ENCODE measurements at places on chromosomes 7 and 10. TPM values are rescaled to one million over a fixed set of nuclear protein-coding genes. Genes with fewer than 3 reads are reported as not detected.

- DNase-seq, result no peak
Measured at GRCh38 chr10:1347525-1347924, 291.3 kb downstream of the WDR37 start.

- DNase-seq, result no peak
Measured at GRCh38 chr10:60429084-60429849, 39.6 kb upstream of the ANK3 start.

DNA sequence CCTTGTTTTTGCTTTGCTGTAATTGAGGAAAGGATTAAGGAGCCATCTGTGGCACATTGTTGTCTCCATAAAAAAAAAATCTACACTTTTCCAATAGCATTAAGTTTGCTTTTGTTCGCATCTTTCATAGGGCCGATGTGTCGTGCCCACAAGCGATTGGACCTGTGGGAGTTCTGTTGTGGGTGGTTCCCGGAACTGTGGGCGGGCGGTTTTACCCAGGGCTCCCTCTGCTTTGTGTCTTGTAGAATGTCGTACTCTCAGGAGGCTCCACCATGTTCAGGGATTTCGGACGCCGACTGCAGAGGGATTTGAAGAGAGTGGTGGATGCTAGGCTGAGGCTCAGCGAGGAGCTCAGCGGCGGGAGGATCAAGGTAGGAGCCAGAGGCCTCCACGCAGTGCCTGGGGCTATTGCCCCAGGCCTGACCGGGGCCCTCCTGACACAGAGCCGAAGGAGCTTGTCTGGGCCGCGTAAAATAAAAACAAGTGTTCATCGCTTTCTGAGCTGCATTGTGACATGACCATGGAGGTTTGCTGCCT, 92.4 kb downstream of the ACTR3B start:
- no peak for DNase-seq

- DNase-seq, result peak; percentile 30
Measured at GRCh38 chr10:119980956-119981750, 88.6 kb downstream of the SEC23IP start.

- DNase-seq, result no peak
Measured at GRCh38 chr7:30424506-30424905, 54.1 kb downstream of the NOD1 start.

GRCh38 chr10:119159332-119159731, 6.2 kb downstream of the SFXN4 start:
- no peak for DNase-seq

DNA sequence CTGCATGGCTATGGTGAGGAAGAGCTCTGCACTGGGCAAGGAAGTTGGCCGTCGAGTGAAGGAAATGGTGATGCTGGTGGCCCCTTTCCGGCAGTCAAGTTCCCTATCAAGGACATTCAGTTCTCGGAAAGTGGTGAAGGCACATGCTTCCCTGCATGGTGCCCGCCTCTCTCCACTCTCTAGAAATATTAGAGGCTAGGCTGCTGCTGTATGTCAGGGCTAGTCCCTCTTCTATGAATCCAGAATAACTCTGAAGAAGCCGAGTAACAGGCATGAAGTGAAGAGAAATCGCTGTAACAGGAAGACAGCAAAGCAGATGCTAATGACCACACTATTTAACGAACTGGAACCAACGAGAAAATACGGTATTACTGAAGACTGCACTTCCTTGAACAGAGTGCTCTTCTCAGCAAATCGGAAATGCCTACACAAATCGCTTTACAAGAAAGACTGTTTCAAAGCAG, 5.4 kb downstream of the IDI1 start:
- no peak for DNase-seq

GRCh38 chr7:8154272-8154671, 107.7 kb downstream of the ICA1 start:
- no peak for DNase-seq

- DNase-seq, result no peak
Measured at GRCh38 chr7:116543664-116544063, 18.8 kb downstream of the CAV1 start.

DNA sequence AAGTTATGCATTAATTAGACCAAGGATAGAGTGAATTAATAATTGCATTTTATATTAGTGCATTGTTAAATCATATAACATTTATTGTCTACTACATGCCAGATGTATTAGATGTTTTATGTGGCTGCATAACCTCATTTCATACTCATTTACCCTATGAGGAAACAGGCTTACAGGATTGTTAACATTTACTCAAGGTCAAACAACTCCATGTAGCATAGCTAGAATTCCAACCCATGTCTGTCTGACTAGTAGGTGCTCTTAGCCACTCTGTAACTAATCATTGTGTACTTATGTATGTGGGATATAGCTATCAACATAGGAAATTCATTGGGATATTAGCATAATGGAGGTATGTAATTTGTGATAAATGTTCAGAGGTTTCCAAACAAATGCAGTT, 46.3 kb downstream of the PHYHIPL start:
- DNase-seq, result peak; percentile 64

- no peak for DNase-seq
Measured at GRCh38 chr7:155670521-155670920, 26.1 kb downstream of the RBM33 start.

- DNase-seq, result no peak
Measured at GRCh38 chr7:98990356-98990755, 112.0 kb downstream of the TRRAP start.

DNA sequence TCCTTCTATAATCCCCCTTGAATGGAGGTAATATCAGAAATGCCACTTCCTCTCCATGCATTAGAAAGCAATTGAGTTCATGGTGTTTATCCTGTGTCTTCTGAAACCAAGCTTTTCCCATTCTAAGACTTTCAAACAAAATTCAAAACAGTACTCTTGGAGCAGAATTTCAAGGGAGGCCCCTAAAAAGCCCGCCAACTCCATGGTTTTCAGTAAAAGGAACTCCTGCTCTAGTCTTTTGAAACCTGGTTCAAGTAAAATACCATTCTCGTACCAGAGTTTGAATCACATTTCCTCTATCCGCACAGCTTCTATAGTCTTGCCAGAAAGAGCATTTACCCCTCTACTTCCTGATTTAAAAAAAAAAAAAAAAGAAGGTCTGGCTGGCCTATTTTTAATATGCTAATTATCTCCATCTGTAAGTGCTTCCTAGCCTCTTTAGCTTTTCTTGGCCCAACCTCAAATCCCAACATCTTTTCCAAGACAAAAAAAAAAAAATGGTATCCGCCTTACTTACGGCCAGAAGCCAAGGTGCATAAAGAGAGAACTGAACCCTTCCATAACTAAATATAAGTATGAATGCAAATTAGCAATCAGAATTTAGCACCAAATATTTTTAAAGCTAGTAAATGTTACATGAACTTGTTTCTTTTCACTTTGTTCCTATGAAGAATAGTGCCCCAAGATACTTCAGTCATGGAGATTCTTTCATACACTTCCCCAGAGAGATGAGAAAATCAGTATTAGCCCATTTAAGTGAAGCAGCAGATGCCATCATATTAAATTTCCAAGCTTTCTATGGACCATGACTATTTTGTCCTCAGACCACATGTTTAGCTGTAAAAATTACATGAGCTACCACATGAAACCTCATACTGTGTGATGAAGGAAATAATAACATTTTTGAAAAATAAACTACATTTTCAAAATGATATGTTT, 199.9 kb upstream of the FAM3C start:
- no peak for DNase-seq

- no peak for DNase-seq
Measured at GRCh38 chr7:26374647-26375373, 83.1 kb downstream of the SNX10 start.

GRCh38 chr7:68627247-68627864, 970.9 kb upstream of the AUTS2 start:
- peak; percentile 24 for DNase-seq

DNA sequence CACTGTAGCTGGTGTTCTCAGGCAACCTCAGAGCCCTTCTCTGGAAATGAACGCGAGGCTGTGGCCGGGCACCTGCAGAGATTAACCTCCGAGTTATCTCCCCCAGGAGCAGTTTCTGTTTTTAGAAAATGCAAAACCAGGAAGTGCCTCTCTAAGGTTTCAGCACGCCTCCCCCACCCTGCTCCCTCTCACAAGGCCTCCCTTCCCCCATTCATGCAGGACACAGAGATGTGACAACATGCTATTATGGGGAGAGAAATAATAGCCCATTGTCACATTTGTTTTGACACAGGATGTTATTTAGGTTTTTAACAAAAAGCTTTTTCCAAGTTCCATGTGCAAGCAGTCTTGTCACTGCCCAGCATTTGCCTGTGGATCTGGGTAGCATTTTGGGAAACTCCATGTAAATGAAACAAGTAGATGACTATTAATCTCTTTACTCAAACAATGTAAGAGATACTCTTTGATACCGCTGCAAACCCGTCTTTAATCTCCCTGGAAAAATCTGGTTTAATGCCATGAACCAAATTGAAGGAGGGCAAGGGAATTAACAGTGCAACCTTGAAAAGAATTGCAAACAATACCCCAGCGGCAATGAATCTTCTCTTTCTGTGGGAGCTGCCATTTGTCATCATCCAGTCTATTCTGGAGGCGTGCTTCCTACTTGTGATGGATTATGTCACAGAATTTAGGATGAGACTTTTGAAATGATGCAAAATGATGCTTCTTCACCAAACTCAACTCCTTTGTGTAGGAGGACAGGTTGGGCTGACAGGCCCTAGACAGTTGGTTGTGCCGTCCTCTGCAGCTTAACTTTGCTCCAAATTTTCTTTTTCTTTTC, 86.5 kb upstream of the NMT2 start:
- DNase-seq, result no peak

GRCh38 chr10:70430493-70431445, 10.7 kb downstream of the NODAL start:
- peak; percentile 93 for DNase-seq

DNA sequence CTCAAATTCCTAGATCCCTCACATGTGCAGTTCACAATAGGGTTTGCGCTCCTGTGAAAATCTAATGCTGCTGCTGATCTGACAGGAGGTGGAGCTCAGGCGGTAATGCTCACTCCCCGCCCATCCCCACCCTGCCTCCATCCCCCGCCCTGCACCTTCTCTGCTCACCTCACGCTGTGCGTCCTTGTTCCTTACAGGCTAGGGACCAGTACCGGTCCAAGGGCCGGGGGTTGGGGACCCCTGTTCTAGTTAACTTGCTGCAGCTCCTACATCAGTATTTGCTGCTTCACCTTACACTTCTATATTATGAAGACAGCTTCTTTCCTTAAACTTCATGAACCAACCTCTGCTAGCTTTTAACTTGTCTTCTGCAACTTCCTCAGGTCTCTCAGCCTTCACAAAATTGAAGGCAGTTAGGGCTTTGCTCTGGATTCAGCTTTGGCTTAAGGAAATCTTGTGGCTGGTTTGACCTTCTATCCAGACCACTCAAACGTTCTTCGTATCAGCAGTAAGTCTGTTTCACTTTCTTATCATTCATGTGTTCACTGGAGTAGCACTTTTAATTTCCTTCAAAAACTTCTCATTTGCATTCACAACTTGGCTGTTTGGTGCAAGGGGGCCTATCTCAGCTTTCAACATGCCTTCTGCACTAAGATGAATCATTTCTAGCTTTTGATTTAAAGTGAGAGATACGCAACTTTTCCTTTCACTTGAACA, 1.7 kb upstream of the TNKS2 start:
- DNase-seq, result no peak

GRCh38 chr7:138515001-138515528, 55.0 kb downstream of the TRIM24 start:
- no peak for DNase-seq

DNA sequence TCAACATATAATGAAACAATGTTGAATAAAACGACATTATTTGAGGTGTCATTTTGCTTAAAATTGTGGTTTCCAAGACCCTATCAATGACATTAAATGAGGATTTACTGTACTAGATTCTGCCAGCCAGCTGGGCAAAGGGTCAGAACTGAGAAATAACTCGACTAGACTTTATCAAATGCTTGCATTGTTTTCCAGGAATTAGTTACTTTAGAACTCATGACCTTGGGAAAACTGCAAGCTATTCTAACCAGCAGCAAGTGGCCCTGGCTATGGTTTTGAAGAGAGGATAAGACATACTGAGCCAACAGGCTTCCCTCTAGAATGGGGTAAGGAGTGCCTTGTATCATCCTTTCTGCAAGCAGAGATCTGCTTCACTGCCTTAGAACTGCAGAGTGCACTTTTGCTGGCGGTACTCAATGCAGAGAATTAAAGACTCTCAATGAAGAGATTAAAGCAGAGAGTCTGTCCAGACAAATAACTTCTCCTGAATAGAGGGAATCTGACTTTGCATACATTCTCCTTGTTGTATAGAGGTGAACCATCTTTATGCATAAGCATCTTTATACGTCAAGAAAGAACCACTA, 281.5 kb downstream of the ARL4A start:
- no peak for DNase-seq

GRCh38 chr10:50382576-50383023, 131.3 kb upstream of the ASAH2 start:
- DNase-seq, result no peak

DNA sequence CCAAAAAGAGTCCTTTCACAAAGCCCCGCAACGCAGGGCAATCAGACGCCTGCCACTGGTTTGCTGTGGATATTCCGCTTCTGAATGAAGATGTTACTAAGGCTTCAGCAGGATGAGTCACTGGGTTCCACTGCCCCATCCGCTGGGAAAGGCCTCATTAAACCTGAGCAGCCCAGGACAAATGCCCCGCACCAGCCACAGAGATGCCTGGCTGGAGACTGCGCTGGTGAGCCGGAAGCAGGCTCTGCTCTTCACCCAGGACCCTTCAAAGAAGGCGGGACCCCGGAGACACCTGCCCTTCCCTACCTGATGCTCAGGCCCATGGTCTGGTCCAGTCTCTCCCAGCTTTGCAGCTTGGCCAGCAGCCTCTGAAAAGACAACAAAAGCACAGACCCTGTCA, 19.8 kb downstream of the MAD1L1 start:
- no peak for DNase-seq

The BTAF1 gene
- 35.1 TPM for polyA plus RNA-seq

The CXCL12 gene
- polyA plus RNA-seq, result 30.6 TPM

The GPR26 gene
- not detected for polyA plus RNA-seq

The TFR2 gene
- polyA plus RNA-seq, result not detected

The EBF3 gene
- polyA plus RNA-seq, result 0.12 TPM

The UPK3BL2 gene
- polyA plus RNA-seq, result 29.7 TPM

The PIP gene
- not detected for polyA plus RNA-seq

The GDF2 gene
- 4.4 TPM for polyA plus RNA-seq

The EVX1 gene
- not detected for polyA plus RNA-seq

Measured in cardiac muscle cell (in vitro differentiated cells and primary cell).